ENCODE measurements at places on chromosomes 4 and X.

GRCh38 chr4:151489462-151490203, 80.7 kb downstream of the FHIP1A start:
- no peak for DNase-seq

DNA sequence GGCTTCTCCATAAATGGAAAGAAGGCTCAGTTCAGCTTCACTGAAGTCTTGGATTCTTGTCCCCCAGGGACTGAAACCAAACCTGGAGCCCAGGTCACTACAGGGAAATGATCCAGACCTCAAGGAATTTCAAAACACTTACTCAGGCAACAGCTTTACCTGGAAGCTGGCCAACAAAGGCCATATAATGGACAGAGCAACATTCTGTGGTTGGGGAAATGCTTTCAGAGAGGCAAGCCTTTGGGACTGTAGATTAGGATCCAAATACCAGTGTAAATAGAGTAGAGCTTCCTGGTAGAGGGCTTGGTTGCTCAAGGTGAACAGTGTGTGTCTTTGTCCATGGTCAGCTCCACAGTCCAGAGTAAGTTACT, 57.0 kb upstream of the PROM1 start:
- DNase-seq: no peak

DNA sequence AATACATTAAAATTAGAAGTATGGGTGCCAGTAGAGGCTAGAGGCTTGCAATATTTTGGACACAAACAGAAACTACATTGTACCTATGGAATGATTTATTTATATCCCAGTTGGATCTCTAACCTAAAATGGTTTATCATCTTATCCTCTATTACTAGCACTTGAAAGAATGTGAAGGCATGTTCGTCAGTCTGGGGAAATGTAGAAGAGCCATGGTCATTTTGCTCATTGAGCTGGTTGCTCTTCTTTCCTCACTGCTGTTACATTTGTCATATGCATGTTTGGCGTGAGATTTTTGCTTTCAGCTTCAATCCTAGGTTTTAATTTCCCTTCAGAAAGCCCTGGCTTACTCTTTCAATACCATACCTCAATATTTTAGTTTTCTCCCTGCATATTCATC, 82.4 kb upstream of the MYOZ2 start:
- DNase-seq: no peak

- no peak for DNase-seq
These were observed 239.5 kb upstream of the TET2 start for GRCh38 chr4:104907074-104907649.

- no peak for DNase-seq
These were observed 88.7 kb upstream of the AFAP1 start for GRCh38 chr4:8028368-8028767.

- no peak for DNase-seq
These were observed 403.0 kb upstream of the CNKSR2 start for GRCh38 chrX:20971250-20971649.
